Right lung (tissue), 10 donors: ENCODE measurements at places on chromosomes 4 and X.
A peak's percentile ranks its signal among the peaks of the same experiment; 100 is the strongest.

DNA sequence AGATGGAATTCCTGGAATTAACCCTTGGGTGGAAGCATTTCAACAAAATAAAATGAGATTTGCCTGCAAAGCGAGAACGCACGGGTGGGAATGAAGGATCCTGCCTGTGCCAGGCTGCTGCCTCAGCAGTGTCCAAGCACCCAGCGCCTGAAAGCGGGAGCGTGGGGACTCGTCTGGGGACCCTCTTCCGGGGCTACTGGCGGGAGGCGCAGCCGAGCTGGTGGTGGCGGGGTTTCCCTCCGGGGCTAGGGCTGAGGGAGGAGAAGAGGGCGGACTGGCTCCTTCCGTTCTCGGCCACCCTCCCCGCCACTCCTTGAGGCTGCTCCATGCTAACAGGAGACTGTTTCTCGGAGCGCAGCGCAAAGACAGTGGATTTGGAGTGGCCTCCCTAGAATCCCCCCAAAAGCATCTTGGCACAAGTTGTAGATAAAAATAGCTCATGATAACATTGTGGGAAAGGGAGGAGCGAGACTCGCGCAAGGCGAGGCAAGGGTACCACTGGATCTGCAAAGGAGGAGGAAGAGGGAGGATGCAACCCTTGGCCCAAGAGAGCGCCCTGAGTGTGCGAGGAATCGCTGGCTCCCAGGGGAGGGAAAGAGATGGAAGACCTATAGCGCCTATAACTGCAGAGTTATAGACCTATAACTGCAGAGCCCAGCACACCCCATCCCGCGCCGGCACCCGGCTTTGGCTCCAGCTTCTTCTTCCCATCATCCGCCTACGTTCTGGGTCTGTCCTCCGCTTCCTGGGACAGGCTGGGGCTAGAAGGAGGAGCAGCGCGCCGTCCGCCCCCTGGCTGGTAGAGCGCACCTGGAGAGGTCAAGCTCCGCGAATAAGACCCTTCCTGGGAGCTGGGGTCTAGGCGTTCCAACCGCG, 1.3 kb downstream of the HS3ST1 start:
- DNase-seq = peak; percentile 14

GRCh38 chr4:102497986-102498385, 3.2 kb upstream of the NFKB1 start:
- DNase-seq = no peak

DNA sequence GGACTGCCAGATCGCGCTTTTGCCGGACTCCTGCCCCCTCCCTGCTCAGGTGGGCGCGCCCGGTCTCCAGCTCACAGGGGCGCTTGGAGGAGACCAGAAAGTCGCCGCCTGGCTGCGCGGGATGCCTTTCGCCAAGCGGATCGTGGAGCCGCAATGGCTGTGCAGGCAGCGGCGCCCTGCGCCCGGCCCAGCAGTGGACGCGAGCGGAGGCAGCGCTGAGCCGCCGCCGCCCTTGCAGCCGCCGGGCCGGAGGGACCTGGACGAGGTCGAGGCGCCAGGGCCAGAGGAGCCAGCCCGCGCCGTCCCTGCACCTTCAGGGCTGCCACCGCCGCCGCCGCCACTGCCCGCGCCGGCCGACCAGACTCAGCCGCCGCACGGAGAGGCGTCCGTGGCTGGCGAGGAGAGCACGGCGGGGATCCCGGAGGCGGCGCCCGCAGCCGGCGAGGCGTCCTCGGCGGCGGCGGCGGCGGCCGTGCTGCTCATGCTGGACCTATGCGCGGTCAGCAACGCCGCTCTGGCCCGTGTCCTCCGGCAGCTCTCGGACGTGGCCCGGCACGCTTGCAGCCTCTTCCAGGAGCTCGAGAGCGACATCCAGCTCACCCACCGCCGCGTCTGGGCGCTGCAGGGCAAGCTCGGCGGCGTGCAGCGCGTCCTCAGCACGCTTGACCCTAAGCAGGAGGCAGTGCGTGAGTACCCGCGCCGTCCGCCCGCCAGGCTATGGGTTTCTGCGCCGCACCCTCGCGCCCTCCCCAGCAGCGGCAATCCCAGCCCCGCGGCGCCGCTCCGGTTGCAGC, 834 bp downstream of the NHS start:
- DNase-seq = no peak

DNA sequence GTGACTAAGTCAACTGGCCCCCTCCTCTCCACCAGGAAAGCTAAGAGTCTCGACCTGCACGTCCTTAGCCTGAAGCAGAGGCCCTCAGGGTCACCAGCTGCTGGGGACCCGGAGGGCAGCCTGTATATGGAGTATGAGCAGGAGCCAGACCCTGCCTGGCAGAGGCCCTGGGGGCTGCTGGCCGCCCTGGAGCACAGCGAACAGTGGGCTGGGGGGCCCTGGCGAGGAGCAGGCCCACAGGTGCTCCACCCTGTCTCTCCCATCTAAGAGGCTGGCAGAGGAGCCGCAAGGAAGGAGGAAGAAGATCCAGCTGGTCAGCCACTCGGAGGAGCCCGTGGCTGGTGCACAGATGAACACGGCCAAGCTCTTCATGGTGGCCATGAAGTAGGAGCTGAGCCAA, 61.2 kb downstream of the ALPK1 start:
- DNase-seq = no peak

GRCh38 chrX:78527263-78527662, 131.9 kb downstream of the RTL3 start:
- DNase-seq = no peak

GRCh38 chr4:95715830-95716229, 124.1 kb upstream of the PDHA2 start:
- no peak for DNase-seq

- no peak for DNase-seq
Observed at GRCh38 chr4:76784237-76784636, 113.7 kb downstream of the SOWAHB start.

DNA sequence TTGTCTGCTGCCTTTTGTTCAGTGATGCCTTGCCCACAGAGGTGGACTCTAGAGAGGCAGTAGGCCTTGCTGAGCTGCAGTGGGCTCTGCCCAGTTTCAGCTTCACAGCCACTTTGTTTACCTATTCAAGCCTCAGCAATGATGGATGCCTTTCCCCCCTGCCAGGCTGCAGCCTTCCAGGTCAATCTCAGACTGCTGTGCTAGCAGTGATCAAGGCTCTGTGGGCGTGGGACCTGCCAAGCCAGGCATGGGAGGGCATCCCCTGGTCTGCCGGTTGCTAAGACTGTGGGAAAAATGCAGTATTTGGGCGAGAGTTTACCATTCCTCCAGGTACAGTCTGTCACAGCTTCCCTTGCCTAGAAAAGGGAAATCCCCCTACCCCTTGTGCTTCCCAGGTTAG, 175.2 kb upstream of the PBDC1 start:
- DNase-seq = no peak
